ENCODE measurements at places on chromosomes 16 and 17. TPM values are rescaled to one million over a fixed set of nuclear protein-coding genes. Genes with fewer than 3 reads are reported as not detected.
A peak's percentile ranks its signal among the peaks of the same experiment; 100 is the strongest.

DNA sequence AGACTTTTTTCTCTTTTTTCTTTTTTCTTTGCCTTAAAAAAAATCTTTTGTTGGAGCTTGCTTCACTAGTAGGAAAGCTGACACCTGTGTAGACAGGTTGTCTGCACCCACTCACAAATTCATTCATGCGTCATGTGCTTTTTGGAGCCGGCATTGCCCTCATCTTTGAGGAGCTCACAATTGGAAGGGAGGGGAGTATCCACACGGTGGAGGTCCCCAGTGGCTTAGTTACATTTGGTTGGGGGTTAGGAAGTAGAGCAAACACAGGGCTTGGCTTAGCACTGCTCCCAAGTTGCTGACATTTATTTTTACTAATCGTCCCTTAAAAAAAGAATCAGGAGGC, 18.7 kb upstream of the MEIOB start:
- DNase-seq, result no peak

Gene CPHXL2
- total RNA-seq, result not detected

GRCh38 chr17:79645022-79645776, 34.3 kb upstream of the RBFOX3 start:
- no peak for DNase-seq

GRCh38 chr17:57379895-57380434, 123.6 kb downstream of the MSI2 start:
- DNase-seq, result no peak

GRCh38 chr17:77320044-77320440, 179.3 kb downstream of the SEC14L1 start:
- DNase-seq, result peak; percentile 30

Gene PYDC1
- not detected for total RNA-seq
